ENCODE measurements at places on chromosomes 2 and 18.

GRCh38 chr18:46809145-46809544 lies 52.3 kb upstream of the ST8SIA5 start:
- DNase-seq = no peak

GRCh38 chr2:215507136-215507535 lies 71.3 kb upstream of the FN1 start:
- DNase-seq = no peak

GRCh38 chr2:173942861-173943523 lies 22.2 kb downstream of the SP3 start:
- DNase-seq = no peak

- peak; percentile 68 for DNase-seq
Observed at GRCh38 chr2:54808661-54809060, 85.2 kb downstream of the EML6 start.

- DNase-seq = no peak
Observed at GRCh38 chr2:20643060-20643459, 7.8 kb downstream of the HS1BP3 start.

GRCh38 chr2:229454934-229455631 lies 184.0 kb upstream of the PID1 start:
- DNase-seq = peak; percentile 33

- no peak for DNase-seq
Observed at GRCh38 chr2:74333896-74334586, 9.2 kb downstream of the SLC4A5 start.

DNA sequence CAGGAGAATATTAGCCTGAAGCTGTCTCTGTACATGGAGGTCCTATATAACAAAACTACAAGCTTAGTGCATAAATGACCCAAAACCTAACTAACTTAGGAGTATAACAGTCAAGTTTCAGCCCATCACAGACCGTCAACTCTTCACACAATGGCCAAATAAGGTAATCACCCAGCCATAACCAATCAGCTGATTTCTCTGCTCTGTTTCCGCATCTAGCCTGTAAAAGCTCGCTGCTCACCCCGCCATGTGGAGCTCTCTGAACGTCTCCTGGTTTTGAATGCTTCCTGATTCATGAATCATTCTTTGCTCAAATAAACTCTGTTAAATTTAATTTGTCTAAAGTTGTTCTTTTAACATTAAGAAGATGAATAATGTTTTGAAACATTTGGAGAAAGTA lies 593.6 kb downstream of the TMX3 start:
- no peak for DNase-seq

DNA sequence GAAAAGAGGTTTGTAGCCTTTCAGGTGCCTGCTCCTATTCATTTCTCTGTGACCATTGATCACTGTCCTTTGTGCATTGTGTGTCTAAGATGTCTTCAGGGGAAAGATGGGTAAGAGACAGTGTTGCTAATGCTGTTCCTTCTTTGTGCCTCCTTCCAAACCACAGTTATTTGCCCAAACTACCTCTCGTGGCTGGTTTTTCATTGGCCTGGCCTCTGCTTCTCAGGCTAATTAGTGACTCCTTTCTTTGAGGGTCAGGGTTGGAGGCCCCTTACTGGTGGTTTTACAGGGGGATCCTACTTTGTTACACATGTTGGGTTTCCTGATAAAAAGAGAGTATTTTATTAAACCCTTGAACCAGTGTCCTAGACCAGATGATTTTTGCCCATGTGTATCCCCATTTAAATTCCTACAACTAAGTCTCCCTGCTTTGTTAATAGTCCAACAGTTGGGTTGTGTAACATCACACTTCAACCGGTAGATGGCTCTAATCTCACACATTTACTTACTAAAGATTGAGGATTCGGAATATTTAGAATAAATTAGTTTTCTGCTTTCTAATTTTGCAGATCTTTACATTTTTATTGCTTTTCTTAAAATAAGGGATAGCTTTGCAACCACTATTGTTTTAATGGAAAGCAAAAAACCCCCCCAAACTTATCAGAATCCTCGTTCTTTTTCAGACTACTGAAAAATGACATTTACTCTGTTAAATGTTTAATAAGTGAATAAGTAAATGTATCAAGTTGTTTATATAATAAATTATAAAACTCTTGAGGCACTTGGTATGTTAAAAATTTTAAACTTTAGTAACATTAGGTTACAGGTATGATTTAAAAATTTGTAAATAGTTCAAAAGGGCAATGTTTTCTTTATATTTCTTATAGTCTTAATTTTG lies 2.4 kb downstream of the MARS2 start:
- DNase-seq = no peak

- DNase-seq = no peak
Observed at GRCh38 chr2:107553539-107553938, 273.2 kb upstream of the RGPD4 start.

DNA sequence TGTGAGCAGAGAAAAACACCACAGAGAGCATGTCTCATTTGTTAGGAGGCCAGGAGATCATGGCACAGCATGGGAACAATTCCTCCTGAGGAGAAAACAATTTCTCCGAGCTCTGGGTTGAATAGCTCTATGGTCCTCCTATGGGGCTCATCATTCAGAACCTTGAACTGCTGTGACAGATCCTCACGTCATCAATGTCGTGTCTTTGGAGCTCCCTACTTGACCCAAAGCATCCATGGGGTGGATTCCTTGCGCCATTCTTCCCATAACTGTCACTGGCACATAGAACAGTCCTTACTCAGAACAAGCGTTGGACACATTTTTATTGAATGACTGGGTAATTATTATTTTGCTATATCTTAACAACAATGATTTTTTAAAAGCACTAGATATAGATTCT lies 15.8 kb upstream of the TCF4 start:
- no peak for DNase-seq

GRCh38 chr2:231528636-231529030 lies 1.6 kb downstream of the NMUR1 start:
- no peak for DNase-seq

DNA sequence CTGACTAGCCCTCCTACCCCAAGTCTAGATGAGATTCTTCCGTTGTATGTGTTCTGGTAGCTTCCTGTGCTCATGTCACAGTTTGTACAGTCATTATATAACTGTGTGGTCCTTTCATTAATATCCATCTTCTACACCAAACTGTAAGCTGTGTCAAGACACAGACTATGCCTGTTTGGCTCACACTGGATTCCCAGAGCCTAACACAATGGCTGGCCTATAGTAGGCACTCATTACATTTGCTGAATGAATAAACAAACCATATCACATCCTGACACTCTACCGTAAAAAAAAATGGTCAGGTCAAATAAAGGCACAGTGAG lies 72.6 kb downstream of the ANKRD44 start:
- no peak for DNase-seq

GRCh38 chr18:65974758-65975157 lies 223.9 kb downstream of the CDH7 start:
- DNase-seq = no peak

DNA sequence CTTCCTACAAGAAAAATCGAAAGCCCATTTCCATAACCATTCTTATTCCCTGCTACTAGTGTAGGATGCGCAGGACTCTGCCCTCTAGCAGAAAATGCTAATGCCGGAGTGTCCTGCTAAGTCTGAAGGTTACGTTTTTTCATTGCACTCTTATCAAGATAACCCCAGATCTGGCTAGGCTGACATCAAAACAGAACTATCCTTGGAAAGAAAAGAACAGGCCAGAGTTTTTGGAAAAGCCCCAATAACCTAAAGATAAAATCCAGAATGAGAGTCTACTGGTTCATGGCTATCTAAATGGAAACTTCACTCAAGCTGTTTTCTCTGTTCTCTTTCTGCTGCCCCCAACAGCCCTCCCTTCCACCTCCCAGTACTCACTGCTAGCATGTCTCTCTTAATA lies 913 bp downstream of the RNF152 start:
- DNase-seq = no peak

- no peak for DNase-seq
Observed at GRCh38 chr2:150733051-150733618, 245.7 kb upstream of the RND3 start.

- DNase-seq = no peak
Observed at GRCh38 chr2:211367293-211367692, 810.9 kb downstream of the CPS1 start.

- DNase-seq = no peak
Observed at GRCh38 chr2:219155054-219155644, 5.5 kb downstream of the NHEJ1 start.

GRCh38 chr2:144548532-144549191 lies 28.7 kb upstream of the ZEB2 start:
- DNase-seq = no peak

DNA sequence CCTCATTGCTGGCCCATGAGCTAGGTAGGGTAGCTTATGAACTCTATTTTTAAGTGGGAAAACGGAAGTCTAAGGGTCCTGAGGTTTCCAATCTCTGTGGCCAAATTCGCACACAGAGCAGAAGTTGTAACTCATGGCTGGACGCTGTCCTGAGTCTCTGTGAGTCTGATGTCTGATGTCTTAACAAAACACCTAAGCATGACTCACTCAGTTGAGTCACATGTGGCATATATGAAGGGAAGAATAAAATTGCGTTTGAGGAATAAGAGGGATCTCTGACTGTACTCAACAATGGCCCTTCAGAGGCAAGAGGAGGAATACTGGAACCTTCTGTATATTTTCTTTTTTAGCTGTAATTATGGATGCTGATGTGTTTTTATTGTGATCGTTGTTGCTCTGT lies 569.7 kb downstream of the RIT2 start:
- no peak for DNase-seq

DNA sequence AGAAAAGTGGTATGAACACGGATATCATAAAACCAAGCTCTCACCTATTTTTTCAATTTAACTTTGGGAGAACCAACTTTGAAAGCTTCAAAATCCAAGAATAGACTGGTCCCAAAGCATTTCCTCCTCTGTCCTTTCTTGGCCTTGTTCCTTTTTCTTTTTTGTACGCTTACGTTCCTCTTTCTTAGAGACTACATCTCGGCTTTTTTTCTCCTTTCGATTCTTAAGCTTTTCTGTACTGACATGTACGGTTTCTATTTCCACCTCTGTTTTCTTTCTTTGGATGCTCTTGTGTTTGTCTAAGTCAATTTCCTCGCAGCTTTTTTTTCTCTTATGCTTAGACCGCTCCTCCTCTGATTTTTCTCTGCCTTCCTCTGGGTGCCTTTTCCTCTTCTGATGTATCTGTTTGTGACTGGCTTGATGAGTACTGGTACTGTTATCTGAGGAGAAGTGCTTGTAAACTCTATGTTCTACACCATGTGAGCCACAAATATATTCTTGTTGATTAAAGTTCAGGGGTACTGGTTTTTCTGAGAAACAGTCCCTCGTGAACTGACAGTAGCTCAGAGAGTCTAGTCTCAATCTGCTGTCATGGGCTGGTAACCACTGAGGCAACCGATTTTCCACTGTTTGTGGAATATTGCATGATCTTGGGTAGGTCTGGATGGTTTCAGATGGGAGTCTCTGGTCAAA lies 11.5 kb upstream of the RNU2-63P start:
- DNase-seq = no peak

DNA sequence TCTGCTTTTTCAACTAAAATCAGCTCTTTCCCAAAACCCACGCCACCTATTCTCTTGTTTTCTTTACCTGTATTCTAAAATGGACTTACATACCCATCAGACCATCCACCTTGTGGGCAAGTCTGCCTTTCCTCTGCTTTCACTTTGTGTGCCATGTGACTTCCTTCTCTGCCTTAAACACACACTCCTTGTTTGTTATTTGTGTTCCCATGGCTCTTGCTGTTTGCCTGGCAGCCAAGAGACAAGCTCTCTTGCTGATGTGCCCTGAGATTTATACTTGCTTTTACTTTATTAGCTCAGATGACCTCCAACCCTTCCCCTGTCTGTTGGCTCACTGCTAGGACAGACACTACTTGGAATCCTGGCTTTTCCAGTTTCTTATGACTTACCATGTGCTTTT lies 309.7 kb upstream of the LRRTM4 start:
- no peak for DNase-seq

- DNase-seq = no peak
Observed at GRCh38 chr2:79025421-79025820, at the start of gene REG3G. Gene REG3G, plus strand, starts transcription at chr2:79025702. Its CDS starts 392 bp downstream, at chr2:79026094.

GRCh38 chr2:149064365-149064841 lies 25.9 kb downstream of the LYPD6B start:
- no peak for DNase-seq

- DNase-seq = peak; percentile 3
Observed at GRCh38 chr2:166516712-166517303, 22.8 kb upstream of the SCN7A start.

DNA sequence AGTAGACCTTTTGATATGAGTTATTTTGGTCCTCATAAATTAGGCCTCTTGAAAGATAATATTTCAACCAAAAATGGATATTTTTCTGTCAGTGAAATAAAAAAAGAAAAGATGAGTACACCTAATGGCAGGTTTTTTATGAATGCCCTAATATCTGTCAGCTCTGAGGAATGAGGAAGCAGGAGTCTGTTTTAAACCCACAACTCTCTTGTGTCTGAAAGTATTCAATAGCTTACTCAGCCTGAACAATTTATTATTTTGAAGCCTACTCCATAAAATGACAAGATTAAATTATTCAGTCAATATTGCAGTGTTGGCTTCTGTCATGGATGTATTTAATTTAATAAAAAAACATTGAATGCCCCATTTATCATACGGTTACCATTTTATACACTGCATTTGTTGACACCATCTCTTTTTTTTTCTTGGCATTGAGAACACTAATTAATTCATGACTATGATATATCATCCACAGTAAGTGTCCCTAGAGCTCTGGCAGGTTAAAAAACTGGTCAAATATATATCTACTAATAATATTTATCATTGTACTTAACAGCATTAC lies 548.2 kb downstream of the CBLN2 start:
- DNase-seq = no peak

DNA sequence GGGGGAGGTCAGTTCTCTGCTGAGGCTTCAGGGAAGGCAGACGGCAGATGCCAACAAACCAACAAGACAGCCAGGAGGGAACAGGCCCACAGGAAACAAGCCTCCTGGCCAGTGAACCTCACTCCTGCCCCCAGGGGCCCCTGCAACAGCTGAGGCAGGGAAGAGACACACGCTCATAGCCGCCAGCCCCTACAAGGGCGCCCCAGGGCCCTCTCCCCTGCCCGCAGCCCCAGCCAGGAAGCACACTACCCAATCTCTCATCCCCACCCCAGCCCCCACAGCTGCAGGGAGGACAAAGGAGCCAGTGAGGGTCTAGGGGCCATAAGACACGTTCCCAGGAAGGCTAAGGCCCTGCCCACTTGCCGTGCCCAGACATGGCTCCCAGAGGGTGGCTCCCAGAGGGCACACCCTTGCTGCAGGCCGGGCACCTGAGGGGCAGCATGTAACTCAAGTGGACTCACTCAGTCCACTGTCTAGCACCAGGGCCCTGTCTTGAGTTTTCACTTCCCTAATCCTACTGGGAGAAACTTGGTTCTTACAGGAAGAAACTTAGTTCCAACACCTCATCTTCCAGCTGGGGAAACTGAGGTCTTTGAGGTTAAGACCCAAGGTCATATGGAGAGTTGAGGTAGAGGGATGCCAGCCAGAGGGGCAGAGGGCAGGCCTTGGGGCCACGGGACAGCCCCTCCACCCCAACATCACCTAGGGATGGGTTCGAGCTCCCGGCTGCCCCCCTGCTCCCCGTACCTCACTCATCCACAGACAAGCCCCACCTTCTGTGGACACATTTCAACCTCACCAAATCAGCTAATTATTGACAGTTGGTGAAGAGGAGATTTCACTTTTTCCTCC lies 37.3 kb downstream of the EMX1 start:
- DNase-seq = no peak

All from GM04504 (cell line).